Cortex of kidney (tissue), 1 donor: ENCODE measurements at places on chromosomes 16 and 17.

DNA sequence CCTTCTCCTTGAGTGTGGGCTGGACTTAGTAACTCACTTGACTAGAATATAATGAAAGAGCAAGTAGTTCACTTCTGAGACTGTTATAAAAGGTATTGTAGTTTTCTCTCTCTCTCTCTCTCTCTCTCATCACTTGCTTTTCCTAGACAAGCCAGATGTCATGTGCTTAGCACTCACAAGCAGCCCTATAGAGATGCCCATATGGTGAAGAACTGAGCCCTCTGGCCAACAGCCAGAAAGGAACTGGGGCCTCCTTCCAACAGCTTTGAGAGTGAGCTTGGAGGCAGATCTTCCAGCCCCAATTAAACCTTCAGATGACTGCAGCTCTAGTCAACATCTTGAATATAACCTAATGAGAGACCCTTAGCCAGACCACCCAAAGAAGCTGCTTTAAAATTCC lies 440.5 kb downstream of the GRIN2A start:
- DNase-seq = no peak

DNA sequence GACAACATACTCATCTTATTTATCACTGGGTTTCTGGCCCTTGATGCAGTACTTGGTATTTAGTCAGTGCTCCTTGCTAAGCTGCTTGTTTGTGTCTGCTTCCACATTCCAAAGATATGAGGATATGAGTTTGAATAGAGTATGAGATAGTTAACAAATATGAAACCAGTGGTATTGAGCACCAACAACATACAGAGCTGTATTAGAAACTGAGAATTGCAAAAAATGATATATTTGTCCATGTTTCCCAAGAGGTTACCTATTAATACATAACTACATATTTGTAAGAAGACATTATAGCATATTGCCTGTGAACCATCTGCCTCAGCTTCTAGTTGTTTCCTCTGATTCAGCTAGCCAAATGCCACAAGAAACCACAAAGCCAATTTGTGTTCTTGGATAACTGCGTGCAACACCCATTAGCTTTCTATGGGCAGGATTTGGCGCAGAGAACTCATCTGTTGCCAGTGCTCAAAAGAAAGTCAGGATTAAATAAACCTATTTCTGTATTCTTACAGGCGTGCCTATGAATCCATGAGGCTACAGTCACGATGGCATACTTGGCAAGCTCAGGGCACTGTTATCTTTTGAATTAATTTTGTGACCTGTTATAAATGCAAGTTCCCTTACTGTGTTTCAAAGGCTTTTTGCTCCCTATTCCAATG lies 194.4 kb downstream of the MAP2K6 start:
- no peak for DNase-seq

DNA sequence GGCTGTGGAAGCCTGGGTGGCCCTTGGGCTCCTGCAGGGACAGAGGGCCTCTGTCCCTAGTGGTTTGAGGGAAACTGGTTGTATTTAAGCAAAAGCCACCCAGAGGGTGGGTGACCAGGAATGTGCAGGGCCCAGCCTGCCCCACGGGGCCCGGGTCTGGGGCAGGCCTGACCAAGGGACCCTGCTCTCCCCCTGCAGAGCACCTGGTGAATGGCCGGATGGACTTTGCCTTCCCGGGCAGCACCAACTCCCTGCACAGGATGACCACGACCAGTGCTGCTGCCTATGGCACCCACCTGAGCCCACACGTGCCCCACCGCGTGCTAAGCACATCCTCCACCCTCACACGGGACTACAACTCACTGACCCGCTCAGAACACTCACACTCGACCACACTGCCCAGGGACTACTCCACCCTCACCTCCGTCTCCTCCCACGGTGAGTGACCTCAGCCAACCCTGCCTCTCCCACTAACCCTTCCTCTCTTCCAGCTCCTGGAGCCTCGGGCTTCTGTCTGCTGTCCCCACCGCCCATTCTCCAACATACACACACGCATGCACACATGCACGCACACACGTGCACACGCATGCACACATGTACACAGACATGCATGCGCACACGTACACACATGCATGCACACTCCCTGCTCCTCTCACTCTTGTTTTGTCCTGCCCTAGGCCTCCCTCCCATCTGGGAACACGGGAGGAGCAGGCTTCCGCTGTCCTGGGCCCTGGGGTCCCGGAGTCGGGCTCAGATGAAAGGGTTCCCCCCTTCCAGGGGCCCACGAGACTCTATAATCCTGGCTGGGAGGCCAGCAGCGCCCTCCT lies 10.4 kb downstream of the GALK1 start:
- DNase-seq = no peak

DNA sequence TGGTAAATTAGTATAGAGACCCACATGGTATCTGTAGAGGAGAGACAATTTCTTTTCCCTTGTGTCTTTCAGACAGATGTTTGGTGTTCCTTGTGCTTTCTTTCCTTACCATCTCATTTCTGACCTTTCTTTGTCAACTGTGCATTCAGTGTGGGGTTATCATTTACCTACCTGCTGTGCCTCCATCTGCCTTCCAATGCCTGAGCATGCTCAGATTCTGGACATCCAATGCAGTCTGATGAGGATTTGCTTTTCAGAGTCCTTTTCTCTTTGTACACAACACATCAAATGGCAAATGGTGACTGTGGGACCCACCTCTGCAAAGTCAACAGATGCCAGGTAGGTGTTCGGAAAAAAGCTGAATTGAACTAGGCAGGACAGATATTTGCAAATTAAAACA lies 364.8 kb downstream of the CA10 start:
- DNase-seq = no peak

- no peak for DNase-seq
These were observed 6.3 kb downstream of the FOXF1 start for GRCh38 chr16:86516623-86517003.

- DNase-seq = no peak
These were observed 16.9 kb downstream of the COX10 start for GRCh38 chr17:14086189-14086588.

DNA sequence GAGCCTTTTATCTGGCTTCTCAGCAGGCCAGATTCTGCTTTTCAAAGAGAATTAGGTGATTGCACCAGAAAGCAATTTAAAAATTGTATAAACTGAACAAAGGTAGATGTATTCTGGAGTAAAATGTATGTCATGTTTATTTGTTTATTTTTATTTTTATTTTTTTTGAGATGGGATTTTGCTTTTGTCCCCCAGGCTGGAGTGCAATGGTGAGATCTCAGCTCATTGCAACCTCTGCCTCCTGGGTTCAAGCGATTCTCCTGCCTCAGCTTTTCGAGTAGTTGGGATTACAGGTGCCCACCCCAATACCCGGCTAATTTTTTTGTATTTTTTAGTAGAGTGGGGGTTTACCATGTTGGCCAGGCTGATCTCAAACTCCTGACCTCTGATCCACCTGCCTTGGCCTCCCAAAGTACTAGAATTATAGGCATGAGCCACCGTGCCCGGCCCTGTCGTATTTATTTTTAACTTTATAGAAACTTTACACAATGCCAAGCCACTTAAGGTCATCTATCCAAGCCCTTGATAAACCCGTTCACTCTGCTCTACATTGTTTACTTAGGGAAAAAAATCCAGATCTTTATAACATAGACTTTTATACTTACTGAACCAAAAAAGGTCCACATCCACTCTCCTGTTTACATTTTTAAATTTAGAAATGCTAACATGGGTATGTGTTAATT lies 22.7 kb upstream of the GOT2 start:
- DNase-seq = no peak

DNA sequence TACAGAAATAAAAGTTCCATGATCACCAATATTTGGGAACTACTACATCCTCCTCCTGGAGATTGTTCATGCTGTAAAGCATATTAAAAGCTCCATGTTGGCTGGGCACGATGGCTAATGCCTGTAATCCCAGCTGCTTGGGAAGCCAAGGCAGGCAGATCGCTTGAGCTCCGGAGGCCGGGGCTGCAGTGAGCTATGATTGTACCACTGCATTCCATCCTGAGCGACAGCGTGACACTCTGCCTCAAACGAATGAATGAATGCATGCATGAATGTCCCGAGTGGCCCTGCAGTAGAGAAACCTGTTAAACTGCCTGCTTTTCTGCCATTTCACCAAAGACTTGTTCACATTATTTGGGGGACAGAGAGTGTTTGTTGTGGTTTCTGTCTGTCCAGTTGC lies 15.0 kb downstream of the CNEP1R1 start:
- DNase-seq = no peak

DNA sequence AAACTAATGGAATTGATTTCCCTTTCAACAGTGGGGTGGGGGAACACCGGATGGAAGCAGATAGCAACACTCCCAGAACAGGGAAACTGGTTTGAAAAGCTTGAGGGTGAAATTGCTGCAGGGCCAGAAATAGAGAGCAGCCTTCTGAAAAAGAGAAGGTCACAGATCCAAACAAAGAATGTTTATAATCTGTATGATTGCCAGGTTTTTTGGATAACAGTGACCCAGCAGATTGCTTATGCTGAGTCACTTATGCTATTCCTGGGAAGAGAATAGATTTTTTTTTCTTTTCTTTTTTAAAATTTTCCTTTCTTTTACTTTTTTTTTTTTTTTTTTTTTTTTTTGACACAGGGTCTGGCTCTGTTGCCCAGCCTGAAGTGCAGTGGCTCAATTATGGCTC lies 641.3 kb downstream of the KCNJ2 start:
- DNase-seq = no peak

DNA sequence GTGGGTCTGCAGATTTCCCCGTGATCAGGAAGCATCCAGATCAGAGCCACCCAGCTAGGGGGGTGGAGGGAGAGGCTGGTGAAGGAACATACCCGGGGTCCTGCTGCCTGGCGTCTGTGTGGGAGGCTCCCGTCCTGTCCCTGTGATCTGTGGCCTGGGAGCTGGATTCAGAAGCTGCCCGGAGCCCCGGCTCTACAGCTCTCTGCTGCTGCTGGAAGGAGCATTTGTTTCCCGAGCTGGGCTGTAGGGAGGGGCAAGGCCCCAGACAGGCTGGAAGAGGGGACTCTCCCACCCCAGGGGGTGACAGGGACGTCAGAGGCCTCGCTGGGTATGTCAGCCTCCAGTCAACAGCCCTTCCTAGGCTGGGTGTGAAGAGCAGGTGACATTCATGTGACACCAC lies 10.2 kb downstream of the SOX8 start:
- no peak for DNase-seq

DNA sequence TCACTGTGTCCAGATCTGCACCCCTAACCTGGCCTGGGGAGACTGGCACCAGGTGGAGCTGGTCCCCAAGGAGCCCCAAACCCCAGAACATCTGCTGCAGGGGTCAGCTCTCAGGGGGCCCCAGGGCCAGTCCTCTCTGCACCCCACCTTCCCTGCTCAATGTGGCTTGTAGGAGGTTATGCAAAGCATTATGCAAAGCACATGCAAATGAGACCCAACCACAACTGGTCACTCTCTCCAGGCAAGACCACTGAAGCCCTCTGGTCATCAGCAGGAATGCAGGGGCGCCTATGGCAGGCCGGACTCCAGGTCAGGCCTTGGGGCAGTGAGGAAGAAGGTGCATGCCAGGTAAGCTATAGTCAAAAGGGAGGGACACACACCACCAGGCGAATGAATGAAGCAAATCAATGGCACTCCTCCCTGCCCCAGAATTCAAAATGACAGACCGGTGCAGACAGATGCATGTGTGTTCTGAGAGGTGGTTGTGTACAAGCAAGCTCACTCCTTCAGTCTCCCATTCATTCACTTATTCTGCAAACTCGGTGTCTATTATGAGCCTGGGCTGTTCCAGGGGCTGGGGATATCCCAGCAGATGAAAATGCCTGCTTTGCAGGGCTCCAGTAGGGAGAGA lies 48.0 kb downstream of the TMEM235 start:
- DNase-seq = no peak

DNA sequence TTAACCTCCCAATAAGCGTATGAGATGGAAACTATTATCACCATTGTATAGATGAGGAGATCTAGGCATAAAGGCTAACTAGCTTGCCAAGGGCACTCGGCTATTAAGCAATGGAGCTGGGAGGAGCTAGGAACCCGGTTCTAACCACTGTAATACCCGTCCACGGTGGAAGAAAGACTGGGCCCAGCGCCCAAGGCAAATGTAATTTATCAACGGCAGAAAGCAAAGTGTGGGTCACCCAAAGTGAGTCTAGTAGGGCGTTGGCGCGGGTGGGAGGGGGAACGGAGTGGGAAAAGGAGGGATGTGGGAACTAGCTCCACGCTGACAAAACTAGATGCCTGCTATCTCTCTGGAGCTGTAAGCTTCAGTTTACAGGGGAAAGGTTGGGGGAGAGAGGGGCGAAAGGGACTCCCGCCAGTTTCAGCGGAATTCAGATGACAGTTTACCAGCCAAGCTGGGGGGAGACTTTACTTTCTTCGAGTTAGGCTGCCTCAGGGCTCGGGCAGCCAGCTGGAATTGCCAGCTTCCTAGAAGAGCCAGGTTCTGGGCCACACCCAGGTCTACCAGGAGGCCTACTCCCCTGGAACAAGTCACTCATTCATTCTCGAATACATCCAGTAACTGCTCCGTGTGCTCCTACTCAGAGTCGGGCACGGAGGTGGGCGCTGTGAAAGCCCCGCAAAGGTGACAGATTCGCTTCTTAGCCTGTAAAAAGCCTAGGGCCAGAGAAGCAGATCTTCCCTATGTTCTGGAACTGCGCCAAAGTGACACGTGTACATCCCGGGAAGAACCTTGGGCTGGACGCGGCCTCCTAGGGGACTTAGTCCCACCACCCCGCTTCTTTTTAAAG lies 837 bp downstream of the LRRC59 start:
- no peak for DNase-seq

- DNase-seq = no peak
These were observed 350.6 kb upstream of the MAF start for GRCh38 chr16:79950932-79951719.

- no peak for DNase-seq
These were observed 484.5 kb upstream of the ERCC4 start for GRCh38 chr16:13435415-13435814.
